ENCODE measurements at places on chromosomes 2 and 18. TPM values are rescaled to one million over a fixed set of nuclear protein-coding genes. Genes with fewer than 3 reads are reported as not detected.

Gene EPC2
- polyA plus RNA-seq, result 45.1 TPM

Gene IL1R1
- 30.5 TPM for polyA plus RNA-seq

- DNase-seq, result no peak
These were observed 43.2 kb downstream of the TMEM18 start for GRCh38 chr2:634041-634440.

DNA sequence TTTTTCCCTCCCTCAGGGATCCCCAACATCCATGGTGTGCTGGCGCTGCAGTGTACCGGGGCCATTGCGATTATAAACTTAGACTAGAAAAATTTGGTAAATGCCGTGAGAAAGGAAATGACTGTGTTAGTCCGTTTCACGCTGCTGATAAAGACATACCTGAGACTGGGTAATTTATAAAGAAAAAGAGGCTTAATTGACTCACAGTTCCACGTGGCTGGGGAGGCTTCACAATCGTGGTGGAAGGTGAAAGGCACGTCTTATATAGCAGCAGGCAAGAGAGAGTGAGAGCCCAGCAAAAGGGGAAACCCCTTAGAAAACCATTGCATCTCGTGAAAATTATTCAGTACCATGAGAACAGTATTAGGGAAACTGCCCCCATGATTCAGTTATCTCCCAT is 44.3 kb downstream of the NTSR2 start:
- DNase-seq, result no peak

DNA sequence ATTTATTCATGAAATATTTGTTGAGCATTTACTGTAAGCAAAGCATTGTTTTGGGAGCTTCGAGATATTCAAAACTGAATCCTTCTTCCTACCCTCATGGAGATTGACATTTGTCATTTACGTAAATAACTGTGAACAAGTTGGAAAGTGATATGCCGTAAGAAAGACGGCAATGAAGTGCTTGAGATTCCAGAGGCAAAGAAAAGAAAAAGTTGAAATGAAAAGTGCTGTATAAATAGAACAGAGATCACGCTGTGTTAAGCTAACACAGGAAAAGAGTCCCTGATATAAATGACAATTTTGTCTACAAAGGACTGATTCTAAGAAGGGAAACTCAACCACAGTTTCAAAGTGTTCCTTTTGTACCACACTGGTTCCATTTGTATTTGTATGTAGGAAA is 1.8 kb downstream of the CHRNA1 start:
- no peak for DNase-seq

GRCh38 chr2:159863526-159864160 is 65.6 kb upstream of the CD302 start:
- no peak for DNase-seq

GRCh38 chr2:219559156-219559915 is 12.0 kb downstream of the OBSL1 start:
- DNase-seq, result no peak

DNA sequence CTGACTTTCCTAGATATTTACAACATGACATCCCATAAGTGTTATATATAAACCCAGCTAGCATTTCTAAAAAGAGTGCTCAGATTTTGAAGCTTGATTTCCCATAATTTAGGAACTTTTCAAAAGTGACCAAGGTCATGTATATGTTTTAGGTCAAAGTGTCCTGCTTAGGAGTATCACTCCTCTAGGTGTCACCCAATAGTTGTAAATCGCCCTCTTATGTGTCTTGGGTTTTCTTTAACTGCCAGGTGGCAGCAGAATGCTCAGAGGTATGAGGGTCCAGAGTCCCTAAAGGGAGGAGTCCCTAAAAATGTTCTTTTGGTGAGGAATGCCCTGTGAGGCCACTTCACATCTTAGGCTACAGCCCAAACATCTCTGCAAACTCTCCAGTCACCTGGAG is 358.3 kb downstream of the CELF4 start:
- no peak for DNase-seq

Measured in renal cortex interstitium (tissue), 15 donors.